ENCODE measurements at places on chromosomes 16 and 17. TPM values are rescaled to one million over a fixed set of nuclear protein-coding genes. Genes with fewer than 3 reads are reported as not detected.

ST6GALNAC2 gene
- total RNA-seq: 0.51 TPM

CMTM2 gene
- not detected for total RNA-seq

RNF43 gene
- total RNA-seq: 0.17 TPM

SCIMP gene
- total RNA-seq: not detected

CPNE7 gene
- 48.7 TPM for total RNA-seq

All from A549 treated with CORT108297 at 1 μM for 4 hours (cell line).